ENCODE measurements at places on chromosomes 1 and 21.

GRCh38 chr1:22208973-22209378, 66.1 kb upstream of the WNT4 start:
- DNase-seq: no peak

GRCh38 chr1:185654199-185654951, 79.8 kb upstream of the HMCN1 start:
- DNase-seq: no peak

DNA sequence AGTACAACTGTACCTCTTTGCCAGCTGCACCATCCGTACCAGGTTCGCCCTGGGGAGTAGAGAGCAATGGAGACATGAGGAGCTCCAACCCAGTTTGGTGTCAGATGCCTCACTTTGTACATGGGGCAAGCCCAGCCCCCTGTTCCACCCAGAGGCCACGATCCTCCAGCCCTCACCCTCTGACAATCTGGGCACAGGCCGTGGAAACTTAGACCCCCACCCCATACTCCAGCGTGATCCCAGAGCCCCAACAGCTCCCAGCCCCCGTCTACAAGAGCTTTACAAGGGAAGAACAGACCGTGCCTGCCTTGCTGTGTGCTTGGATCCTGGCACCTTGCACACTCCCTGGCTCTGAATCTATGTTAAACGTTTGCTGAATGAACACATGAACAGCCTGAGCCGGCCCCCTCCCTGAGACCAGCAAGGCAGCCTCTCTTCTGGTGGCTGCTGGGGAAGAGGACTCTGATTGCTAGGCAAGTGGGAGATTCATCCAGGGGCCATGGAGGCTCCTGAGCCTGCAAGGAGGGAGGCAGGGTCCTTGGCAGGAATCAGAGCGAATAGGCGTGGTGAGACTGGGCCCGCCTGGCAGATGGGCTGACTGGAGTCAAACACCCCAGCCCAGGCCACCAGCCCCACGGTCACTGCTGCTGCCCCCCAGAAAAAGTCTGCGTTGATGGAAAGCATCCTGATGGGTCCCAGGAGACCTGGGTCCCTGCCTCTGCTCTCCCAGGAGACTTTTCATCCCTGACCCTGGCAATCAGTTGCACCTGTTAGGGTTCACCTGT, 12.5 kb upstream of the PEF1 start:
- DNase-seq: no peak

DNA sequence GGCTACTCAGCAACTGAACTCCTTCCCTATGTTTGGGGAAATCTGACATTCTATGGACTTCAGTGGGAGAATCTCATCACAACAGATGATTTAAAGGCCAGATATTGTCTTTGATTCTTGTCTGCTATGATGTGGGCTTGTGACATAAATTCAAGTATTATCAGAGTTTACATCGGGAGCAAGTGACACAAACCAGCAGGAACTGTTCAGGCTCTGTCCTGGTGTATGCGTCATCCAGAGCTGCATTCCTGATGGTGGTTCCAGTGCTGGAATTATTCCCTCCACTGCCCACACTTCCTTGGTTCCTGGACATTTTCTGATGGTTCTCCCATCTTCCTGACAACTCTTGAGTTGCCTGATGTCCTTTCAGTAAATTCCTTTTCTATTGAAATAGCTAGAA, 10.8 kb upstream of the LSM10 start:
- DNase-seq: no peak

- DNase-seq: no peak
These were observed 50.2 kb downstream of the ALG14 start for GRCh38 chr1:95022644-95022926.

DNA sequence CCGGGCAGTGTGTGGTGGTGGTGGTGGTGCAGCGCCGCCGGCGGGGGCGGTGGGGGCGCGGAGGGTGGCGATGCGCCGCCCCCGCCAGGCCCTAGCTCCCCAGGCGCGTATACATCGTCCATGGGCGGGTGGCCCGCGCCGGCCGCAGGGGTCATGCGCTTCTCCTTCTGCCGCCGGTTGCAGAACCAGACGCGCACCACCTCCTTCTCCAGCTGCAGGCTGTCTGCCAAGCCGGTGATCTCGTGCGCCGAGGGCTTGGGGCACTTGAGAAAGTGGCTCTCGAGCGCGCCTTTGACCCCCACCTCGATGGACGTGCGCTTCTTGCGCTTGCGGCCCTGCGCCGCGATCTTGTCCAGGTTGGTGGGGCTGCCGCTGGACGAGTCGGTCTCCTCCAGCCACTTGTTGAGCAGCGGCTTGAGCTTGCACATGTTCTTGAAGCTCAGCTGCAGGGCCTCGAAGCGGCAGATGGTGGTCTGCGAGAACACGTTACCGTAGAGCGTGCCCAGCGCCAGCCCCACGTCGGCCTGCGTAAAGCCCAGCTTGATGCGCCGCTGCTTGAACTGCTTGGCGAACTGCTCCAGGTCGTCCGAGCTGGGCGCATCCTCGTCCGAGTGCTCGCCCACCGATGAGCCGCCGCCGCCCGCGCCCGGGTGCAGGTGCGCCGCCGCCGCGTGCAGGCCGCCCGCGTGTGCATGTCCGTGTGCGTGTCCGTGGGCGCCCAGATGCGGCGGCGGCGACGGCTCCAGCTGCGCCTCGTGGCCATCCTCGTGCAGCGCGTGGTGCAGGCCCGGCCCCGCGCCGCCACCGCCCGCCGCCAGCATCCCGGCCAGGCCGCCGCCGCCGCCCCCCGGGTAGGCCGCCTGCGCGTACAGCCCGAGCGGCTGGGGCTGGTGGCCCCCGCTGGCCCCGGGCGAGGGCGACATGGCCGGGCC, 926 bp downstream of the POU3F1 start:
- no peak for DNase-seq

GRCh38 chr1:67861856-67862516, 28.7 kb upstream of the GNG12 start:
- no peak for DNase-seq

All from HCEC 1CT (cell line).